ENCODE measurements at places on chromosomes 3 and 15. TPM values are rescaled to one million over a fixed set of nuclear protein-coding genes. Genes with fewer than 3 reads are reported as not detected.

The EPHA3 gene
- total RNA-seq = 6.1 TPM

The PCLAF gene
- not detected for total RNA-seq

DNA sequence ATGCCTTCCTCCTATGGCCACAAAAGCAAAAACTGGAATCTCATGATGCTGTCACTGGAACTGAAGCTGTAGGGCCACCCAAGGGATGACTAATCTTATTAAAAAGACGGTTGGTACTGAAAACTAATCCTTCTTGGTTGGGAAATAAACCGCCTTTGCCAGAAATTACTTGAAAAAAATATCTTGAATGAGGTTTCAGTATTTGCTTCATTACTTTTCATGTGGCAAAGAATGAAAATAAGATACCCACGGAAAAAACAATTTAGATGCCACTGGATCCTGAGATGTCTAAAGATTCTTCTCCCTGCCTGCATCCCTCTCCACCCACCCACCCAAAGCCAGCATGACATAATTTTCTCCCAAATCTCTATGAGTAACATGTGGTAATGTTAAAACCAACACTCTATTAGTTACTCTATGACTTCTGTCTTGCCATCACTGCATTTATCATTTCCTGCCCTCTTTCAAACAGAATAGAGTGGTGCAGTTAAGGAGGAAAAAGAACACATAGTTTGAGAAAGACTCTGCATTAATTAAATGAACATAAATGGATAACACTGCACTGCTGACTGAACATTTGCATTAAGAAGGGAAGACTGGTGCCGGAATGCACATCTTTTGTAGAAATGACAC, 111.8 kb upstream of the DPH6 start:
- DNase-seq = no peak

- peak; percentile 16 for DNase-seq
Observed at GRCh38 chr3:132006605-132007204, 28.1 kb downstream of the CPNE4 start.

DNA sequence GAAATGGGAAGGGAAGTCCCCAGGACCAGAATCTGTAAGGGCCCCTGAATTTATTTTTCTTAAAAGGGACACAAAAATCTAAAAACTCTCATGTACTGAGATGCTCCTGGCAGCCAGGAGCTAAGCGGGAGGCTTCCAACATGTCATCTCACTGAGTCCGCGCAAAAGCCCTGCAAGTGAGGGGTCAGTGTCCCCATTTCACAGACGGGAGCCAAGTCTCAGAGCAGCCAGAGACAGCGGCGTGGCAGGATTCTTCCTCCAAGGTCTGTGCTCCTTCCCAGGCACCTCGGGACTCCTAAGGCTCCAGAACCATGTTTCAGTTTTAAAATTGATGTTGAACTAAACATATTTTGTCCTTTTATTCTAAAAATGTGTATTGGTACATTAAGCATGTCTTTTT, 114.8 kb downstream of the ADCY5 start:
- no peak for DNase-seq

DNA sequence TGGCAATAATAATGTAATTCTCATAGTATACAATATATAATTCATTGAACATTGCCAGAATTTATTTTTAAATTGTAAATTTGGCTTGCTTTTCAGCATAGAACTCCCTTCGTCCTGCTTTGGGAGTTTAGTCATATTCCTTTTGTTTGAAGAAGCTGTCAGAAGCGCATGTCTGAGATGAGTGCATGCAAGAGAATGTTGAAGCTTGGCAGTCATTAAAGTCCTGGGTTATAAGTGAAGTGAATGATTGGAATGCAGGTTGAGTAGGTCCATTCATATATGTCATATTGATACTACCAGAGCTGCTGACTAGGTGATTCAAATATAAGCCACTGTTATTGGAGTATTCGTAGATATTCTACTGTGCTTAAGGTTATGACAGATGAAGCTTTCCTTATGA, 243.6 kb upstream of the MDFIC2 start:
- DNase-seq = no peak

- DNase-seq = no peak
Observed at GRCh38 chr15:41881550-41881919, 12.3 kb downstream of the SPTBN5 start.

DNA sequence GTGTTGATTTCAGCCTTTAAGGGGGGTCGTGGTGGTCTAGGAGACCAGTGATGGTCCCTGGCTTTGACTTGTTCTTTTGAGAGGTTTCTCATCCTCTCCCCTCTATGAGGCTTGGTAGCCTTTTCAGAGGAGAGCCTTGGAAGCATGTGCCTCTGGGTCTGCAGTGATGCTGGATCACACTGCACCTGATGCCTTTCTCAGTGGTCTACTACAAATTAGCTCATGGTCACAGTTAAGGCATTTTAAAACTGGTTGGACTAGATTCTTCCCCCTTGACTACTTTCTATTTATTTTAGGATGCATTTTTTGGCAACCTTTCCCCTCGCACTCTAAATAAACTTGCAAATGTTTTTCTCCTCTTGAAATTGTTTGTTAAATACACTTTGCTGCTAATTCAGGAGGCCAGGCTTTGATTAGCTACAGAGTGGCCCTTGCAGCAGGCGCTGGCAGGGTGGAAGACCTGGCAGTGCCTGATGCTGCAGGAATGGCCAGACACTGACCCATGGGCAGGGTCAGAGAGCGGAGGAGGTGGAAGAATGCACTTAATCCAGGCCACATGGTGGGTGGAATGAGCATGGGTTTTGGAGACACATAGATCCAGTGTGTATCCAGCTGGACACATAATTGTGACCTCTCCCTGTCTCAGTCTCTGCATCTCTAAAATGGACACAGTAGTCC, 318.8 kb upstream of the CTDSPL start:
- no peak for DNase-seq

GRCh38 chr3:32000877-32001276, 19.3 kb downstream of the ZNF860 start:
- no peak for DNase-seq
